Stimulated activated CD4-positive, alpha-beta T cell treated with anti-CD3 and anti-CD28 coated beads, Interleukin-15, amount 100 ng/mL, for 1 hour (primary cell): ENCODE measurements at places on chromosomes 5 and 9.

DNA sequence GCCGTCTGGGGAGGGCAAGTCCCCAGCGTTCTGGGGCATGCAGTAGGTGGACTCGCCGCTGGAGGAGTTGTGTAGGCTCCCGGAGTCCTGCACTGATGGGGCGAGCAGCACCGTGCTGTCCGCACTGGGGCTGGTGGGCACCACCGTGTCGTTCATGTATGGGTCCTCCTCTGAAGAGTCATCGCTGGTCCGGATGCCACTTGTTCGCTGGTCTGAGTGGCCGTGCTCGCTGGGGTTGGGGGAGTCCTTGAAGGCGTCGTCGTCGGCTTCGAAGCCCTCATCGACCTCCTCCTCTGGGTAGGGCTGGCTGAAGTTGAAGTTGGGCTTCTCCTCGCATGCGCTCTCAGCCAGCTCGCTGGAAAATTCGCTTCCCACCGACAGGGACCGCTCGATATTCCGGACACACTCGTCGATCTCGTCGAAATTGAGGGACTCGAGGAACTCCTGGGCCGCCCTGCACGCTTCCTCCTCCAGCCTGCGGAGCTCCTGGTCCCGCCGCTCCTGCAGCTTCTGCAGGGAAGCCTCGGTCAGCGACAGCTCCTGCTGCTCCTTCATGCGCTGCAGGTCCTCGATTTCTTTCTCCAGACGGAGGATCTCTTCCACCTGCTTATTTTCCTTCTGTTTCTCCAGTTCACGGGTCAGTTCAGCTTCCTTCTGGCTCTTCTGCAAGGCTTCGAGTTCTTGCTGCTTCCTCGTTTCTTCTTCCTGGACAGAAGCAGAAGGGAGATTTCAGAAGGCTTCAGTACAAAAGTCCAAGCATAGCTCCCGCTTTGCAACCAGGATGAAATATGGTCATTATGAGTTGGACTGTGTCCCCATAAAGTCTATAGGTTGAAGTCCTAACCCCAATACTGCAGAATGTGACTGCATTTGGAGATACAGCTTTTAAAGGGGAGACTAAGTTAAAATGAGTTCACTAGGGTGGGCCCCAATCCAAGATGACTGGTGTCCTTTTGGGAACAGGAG lies 84.6 kb upstream of the RETREG1 start:
- no peak for DNase-seq

DNA sequence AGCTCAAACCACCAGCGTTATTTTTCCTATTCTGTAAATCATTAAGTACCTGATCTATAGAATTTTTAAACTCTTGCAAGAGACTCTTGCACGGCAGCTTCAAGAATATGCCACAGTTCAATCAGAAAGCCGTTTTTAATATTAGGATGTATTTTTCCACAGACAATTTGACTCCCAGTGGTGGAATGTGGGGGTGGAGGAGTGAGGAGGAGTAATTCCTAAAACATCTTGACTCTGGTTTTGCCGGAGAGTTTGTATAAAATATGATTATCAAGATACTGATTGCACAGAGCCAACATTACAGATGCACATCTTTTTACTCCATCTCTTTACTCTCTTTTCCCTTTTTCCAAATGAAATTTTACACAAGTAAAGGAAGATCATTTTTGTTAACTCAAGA lies 288.3 kb downstream of the ENC1 start:
- no peak for DNase-seq

DNA sequence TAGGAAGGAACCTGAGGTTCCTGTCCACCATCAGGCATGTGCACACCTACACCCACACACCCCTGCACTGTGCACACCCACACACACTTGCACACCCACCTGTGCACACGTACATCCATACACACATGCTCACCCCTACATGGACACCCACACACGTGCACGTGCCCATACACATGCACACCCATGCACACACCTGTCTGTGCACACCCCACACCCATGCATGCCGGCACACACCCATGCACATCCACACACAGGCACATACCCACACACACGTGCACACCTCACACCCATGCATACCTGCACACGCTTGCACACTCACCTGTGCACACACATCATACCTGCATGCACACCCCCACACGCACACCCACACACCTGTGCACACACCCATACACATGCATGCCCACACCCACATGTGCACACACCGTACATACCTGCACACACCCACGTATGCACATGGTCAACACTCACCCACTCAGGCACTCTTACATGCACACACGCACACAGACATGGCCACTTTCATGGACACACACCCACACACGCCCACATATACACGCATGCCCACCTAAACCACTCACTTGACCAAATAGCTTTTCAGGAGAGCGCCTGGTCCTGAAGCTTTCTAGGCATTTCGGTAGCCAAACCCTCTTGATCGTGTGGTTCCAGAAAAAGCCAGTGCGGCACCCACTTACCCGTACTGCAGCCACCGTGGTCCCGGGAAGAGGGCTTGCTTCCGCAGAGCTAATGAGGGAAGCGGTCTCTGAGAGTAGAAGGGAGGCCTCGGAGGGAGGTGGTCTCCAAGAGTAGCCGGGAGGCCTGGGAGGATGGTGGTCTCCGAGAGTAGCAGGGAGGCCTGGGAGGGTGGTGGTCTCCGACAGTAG lies 36.7 kb upstream of the CLPTM1L start:
- no peak for DNase-seq

GRCh38 chr5:138900281-138900965 lies 25.3 kb upstream of the LRRTM2 start:
- DNase-seq = no peak

GRCh38 chr9:126055381-126055985 lies 271.1 kb upstream of the MVB12B start:
- no peak for DNase-seq

DNA sequence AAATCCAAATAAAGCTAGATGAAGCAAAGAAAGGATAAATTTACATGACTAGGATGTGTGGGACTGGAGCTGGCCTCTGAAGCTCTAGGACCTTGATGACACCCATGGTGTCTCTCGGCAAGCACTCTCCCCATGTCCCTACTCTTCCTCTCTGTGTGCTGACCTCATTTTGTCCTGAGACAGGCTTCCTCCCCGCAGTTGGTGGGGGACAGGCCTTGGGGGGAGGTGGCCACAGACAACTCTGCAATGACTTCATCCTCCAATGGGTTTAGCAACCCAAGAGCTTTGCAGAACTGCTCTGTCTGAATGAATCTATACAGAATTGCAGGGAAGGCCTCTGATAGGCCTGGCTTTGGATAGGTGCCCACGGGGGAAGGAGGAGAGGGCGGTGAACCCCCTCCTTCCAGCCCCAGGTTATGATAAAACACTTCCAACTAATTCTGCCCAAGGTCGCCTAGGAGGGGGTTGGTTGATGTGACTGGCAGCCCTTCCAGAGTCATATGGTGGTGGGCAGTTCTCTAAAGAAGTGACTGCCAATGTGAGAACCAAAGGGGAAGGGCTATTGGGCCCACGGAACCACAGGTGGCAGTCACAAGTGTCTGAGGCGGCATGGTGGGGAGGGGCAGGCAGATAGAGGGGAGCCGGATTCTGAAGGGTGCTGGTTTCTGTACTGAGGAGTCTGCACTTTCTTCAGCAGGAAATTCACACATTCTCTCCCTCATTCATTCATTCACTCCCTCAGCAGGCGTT lies 6.0 kb downstream of the SLC6A7 start:
- no peak for DNase-seq

GRCh38 chr5:6712142-6712576 lies 1.1 kb upstream of the TENT4A start:
- peak; percentile 33 for DNase-seq

DNA sequence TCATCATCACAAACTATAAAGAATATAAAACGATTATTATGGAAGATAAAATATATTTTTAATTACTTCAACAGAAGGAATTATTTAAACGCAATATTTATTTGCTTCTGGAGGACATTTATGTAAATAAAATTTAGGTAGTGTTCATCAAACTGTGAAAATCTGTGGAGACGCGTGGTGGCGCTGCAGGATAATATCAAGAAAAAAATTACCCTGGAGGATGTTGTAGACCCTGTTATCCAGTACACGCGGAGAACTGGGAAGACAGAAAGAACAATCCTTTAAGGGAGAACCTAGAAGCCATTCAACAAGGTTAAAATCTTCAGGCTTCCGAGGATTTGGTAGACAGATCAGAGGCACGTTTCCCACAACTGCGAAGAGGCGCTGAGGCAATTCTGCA lies at the start of gene PCDHB12:
PCDHB12 (plus strand) TSS at position 242 of the 400 bp plus-strand sequence. CDS start 189 bp downstream, outside the sequence.
- no peak for DNase-seq

- DNase-seq = no peak
These were observed 75.8 kb downstream of the OXCT1 start for GRCh38 chr5:41794471-41794870.

DNA sequence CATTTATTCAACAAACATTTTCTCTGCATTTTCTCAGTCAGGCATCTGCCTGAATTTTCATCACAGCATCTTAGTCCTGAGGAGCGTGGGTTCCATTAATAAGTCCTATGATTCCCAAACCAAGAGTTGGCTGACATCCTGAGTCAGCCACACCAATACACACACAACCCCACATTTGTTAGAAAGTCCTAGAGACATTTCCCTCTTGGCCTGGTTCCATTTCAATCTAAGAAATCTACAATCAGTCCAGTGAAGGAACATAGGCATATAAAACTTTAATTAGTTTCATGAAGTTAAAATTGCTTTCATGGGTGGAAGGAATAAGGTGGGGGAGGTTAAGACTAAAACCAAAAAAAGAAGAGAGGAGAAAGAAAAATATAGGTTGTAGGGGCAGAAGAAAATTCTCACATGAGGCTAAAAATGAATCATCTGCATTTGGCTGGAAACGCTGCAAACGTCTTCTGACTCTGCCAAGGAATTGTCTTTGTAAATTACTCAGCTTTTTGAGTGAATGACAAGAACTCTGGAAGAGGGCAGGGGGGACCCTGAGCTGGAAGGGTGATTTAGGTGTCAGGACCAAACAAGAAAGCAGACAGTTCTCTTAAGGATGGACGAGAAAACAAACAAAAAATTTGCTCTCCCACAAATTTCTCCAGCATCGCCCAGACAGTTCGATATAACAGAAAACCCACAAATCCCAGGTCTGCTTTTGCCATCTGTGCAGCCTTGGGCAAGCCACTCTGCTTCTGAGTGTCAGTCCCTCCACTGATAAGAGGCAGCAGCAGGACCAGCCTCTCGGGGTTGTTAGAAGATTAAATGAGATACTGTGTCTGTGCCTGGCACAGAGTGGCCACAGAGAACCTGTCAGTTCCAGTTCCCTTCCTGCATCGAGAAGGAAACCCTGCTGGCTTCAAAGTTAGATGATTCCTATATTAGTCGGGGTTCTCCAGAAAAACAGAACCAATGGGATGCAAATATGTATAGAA lies 289.7 kb downstream of the CDK5RAP2 start:
- DNase-seq = no peak

DNA sequence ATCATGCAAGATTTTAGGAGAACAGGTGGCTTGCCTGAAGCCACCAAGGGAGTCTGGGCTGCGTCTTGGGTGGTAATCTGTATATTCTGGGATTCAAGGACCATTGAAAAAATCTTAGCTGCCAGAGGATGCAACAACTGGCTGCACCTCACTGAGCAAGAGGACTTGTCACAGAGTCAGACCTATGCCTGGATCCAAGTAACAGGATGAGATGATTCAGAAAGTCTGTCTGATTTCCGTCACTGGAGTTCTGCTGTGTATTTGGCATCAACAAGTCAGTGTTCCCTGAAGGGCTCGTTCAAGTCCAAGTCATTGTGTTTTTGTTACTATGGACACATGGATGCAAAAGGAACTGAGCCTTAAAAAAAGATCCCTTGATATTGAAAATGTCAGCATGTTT lies 37.8 kb upstream of the CARTPT start:
- no peak for DNase-seq

DNA sequence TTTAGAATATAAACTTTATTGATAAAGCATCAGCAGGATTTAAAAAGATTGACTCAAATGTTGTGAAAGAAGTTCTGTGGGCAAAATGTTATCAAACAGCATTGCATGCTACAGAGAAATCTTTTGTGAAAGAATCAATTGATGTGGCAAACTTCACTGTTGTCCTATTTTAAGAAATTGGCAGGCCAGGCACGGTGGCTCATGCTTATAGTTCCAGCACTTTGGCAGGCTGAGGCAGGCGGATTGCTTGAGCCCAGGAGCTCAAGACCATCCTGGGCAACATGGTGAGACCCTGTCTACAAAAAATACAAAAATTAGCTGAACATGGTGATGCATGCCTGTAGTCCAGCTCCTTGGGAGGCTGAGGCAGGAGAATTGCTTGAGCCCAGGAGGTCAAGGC lies 17.4 kb downstream of the ZBTB43 start:
- DNase-seq = no peak

DNA sequence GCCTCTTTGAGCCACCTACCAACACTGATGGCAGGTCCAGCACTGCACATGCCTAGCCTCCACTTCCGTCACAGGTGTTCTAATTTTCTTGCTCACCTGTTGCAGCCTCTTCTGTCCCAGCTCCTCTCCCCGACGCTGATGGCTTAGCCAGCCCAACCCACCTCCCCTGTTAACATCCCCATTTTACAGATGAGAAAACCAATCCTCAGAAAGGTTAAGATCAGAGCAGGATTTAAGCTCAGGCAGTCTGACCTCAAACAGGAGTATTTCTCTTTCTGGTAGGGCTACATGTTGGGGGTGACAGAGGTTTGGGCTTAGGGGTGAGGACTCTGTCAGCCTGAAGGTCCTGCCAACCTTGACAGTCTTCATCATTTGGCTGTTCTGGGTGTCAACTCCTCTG lies 74.5 kb upstream of the PITX1 start:
- no peak for DNase-seq

DNA sequence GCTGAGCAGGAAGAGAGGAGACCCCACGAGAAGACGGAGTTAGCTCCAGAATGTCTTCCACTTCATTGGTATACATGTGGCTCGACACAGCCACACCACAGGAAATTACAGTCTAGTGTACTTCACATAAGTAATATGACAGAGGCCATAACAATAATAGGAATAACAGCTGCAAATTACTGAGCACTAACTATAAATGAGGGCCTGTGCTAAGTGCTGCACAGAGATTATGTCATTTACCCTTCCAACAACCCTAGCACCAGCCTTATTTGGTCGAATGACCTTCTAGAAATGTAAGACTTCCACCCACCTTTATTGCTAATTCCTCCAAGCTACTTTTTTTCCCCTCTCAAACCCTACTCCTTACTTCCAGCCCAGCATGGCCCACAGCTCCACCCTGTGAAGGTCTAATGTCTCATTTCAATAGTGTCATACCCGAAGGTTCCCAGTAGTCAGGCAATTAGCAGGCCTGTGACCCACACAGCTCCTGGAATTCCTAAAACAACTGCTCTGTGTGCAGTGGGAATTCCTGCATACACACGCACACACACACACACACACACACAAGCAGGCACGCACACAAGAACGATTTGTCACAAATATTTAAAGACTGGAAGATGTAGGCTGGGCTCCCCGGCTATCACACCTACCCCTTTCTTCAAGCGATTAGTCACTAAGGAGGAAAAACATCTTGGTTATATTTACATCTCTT lies 134.5 kb downstream of the FRMD3 start:
- no peak for DNase-seq

DNA sequence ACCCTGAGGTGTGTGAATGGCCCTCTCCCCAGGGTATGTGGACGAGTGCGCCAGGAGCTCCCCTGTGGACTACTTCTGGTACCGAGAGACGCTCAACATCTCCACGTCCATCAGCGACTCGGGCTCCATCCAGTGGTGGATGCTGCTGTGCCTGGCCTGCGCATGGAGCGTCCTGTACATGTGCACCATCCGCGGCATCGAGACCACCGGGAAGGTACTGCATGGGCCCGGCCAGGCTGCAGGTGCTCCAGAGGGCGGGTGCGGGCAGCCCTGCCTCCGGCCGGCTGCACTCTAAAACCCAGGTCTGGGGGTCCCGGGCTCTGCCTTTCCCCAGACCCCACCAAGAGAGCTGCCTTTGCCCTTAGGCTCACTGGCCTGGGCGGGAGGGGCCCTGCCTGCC lies 10.9 kb downstream of the SLC6A19 start:
- DNase-seq = no peak
